ENCODE measurements at places on chromosomes 7 and 10.
A peak's percentile ranks its signal among the peaks of the same experiment; 100 is the strongest.

DNA sequence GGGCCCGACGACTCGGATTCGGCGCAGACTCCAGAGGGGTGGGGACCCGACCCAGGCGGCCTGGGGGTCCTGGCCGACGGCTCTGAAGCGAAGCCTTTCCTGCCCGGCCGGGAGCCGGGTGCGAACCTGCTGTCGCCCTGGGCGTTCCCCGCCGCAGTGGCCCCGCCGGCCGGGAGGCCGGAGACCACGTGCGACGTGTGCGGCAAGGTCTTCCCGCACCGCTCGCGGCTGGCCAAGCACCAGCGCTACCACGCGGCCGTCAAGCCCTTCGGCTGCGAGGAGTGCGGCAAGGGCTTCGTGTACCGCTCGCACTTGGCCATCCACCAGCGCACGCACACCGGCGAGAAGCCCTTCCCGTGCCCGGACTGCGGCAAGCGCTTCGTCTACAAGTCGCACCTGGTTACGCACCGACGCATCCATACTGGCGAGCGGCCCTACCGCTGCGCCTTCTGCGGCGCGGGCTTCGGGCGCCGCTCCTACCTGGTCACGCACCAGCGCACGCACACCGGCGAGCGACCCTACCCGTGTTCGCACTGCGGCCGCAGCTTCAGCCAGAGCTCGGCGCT lies 15.4 kb downstream of the ZNF316 start:
- DNase-seq, result no peak

GRCh38 chr10:133258066-133258817 lies 18.4 kb downstream of the ADAM8 start:
- no peak for DNase-seq

GRCh38 chr7:134943785-134944400 lies 42.4 kb upstream of the AGBL3 start:
- peak; percentile 29 for DNase-seq

DNA sequence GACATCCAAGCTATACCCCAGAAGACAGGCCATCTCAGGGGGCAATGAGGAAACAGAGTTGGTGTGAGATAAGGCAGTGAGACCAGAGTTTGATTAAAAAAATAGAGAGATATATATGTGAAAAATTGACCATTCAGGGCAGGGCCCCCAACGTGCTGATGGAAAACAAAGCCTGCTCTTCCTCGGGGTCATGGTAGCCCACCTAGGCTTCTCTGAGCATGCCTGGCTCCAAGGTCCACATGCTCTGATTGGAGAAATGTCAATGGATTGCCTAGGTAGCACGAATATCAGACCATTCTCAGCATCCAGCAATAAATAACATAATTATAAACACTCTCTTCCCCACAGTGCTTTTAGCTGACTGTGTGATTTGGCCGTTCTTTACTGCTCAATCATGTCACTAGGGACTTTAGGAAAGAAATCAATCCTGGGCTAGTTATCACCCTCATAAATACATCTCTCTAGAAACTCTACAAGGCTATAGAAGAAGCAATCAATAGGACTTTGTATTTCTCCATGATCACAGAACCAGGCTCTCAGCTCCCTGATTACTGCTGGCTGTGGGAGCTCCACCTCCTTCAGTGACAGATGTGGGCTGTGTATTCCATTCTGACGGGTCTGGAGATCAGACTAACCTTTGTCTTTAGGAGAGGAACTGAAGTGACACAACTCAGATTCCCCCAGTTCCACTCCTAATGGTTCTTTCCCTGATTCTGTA lies 766.4 kb downstream of the GRID1 start:
- peak; percentile 13 for DNase-seq

DNA sequence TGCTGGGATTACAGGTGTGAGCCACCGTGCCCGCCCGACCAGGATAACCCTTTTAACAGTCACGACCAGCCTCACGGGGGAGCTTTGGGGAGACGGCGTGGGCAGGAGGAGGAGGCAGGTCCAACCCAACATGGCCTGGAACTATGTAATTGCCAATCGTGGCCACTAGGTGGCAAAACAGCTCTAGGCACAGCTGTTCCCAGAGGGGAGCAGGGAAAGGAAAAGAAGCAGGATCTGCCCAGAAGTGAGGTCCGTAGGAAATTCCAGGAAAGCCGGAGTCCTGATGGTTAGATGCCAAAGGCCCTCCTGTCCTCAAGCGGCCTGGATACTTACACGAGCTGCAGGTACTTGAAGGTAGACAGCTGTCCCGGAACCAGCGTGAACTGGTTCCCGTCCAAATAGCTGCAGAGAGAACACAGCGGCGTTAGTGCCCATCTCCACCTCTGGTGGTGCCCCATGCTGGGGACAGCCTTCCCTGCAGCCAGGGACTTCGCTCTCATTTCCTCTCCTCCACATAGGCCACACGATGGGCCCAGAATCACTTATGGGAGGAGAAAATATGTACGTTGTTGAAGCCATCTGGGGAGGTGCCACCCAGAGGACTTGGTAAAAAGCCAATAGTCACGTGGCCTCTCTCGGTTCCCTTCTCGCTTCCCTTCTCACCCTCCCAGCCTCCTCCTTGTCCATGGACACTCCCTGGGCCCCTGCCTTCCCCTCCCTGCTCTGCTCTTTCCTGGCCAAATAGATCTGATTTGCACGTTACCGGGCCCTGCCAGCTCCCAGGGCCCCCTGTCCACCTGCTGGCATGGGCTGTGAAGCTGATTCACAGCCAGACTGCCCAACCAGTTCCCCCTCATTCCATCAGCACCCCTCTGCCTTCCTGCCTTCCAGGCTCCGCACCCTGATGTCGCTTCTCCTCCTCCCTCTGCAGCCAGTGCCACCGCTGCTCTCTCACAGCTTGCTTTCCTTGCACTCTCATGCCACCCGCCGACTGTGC lies 148.1 kb downstream of the SLIT1 start:
- DNase-seq, result peak; percentile 89

DNA sequence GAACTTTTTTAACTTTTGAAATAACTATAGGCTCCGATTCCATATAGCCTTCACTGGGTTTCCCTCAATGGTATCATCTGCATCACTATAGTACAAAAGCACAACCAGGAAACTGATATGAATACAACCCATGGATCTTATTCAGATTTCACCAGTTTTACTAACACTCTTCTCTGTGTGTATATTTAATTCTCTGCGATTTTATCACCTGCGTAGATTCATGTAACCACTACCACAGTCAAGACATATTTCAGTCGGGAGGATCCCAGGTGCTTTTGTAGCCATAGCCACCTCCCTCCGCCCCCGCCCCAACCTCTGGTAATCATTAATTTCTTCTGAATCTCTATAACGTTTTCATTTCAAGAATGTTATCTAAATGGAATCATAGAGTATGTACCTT lies 82.8 kb upstream of the C7orf33 start:
- no peak for DNase-seq

DNA sequence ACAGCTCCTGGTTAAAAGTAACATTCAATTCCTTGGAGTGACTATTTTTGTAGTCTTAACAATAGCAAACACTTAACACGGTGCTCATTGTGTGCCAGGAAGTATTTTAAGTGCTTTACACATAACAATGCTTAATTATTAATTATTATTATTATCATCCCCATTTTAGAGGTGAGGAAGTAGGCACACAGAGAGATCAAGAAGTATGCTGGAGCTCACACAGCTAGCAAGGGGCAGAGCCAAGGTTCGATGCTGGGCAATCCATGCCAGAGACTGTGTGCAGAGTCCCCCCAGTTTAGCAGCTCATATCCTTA lies 48.2 kb upstream of the SMNDC1 start:
- no peak for DNase-seq

Measured in OCI-M1 (cell line).